ENCODE measurements at places on chromosomes 1 and 21.

DNA sequence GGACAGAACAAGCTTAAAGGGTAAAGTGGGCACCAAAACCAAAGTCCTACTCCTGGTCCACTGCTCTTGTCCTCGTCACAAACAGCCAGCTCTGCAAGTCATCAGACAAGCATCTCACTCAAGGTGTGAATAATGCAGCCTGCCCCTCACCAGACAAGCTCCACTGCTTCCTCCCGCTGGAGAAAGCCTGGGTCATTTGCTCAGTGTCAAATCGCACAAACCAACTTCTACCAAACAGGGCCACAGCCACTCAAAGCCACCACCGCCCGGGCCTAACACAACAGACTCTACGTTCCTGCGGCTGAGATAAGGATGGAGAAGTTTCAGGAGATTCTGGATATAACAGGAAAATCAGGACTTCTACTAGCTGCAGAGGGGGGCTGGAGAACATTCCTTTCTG is 3.3 kb downstream of the SSBP3 start:
- no peak for DNase-seq

GRCh38 chr1:235262539-235262938 is 65.4 kb downstream of the ARID4B start:
- DNase-seq = no peak

DNA sequence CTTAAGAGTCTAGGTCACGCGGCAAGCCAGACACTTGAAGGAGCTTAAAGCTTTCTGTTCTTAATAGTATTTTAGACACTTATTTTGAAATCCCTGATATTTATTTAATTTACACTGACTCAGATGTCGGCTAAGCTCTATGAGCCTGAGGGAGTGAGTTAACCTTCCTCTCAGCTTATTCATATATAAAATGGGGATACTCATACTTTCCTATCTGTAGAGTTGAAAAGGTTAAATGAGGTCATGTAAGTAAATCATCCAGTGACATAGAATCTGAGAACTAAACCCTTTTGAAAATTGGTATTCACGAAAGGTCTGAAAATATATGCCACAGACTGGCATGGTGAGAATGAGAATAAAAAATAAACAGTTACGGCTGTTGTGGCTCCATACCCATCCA is 1.4 kb upstream of the GPR161 start:
- no peak for DNase-seq

- DNase-seq = no peak
Measured at GRCh38 chr1:64093941-64094340, 109.5 kb upstream of the UBE2U start.

- DNase-seq = no peak
Measured at GRCh38 chr21:24890021-24890420, 717.3 kb downstream of the MRPL39 start.

DNA sequence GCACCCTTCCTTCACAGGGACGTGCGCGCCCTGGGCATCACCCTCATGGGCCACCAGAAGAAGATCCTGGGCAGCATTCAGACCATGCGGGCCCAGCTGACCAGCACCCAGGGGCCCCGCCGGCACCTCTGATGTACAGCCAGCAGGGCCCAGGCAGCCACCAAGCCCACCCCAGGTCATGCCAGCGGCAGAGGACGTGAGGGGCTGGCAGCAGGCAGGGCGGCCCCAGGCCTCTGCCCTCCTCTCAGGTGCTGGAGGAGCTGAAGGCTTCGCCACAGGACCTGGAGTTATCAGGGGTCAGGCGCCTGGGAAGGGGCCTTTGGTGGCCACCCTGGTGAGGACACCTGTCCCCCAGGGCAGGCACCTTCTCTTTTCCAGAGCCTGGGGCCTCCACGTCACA is 34.8 kb upstream of the C1QA start:
- DNase-seq = no peak

All from stimulated activated CD4-positive, alpha-beta T cell treated with anti-CD3 and anti-CD28 coated beads, Interleukin-1b, Interleukin-23, amount 100 ng/mL, for 48 hours (primary cell).